ENCODE measurements at places on chromosomes 2 and 18. TPM values are rescaled to one million over a fixed set of nuclear protein-coding genes. Genes with fewer than 3 reads are reported as not detected.

- no peak for DNase-seq
Observed at GRCh38 chr18:42530276-42530675, 575.2 kb downstream of the PIK3C3 start.

- DNase-seq = no peak
Observed at GRCh38 chr2:223460774-223461211, 141.4 kb downstream of the SCG2 start.

DNA sequence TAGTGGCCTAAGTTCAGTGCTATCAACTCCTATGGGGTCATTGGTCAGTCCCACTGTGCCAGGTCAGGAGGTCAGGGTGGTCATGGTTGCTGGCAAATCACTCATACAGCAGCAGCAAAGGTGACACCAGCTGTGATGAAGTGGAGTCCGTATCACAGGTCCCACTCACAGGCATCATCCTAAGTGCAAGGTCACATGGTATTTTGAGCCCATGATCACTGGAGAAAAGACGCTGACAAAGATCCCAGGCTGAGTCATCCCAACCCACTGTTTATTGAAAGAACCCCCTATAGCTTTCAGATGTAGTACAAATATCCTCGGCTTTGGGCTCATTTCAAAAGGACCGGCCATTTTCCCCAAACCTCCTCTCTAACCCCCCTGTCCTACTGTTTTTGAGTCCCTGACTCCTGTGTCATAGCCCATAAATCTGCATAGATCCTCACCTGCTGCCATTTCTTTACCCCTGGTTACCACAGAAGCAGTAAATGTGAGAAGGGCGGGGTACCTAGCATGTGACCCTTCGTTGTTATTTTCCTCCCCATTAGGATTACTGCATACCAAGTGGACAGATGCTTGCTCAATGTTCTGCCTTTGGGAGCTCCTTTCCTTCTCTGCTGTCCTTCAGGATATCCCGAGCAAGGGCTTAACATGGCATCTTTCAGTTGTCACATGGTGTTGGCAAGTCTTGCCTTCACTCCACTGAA is 107.7 kb downstream of the COL6A3 start:
- DNase-seq = no peak

- no peak for DNase-seq
Observed at GRCh38 chr2:85342156-85342555, 12.2 kb downstream of the RETSAT start.

The ZNF396 gene
- 1.8 TPM for total RNA-seq

The SPP2 gene
- total RNA-seq = not detected
